Endothelial cell of umbilical vein (primary cell): ENCODE measurements at places on chromosomes 2 and 18.

GRCh38 chr2:6234702-6235101, 542.5 kb downstream of the SOX11 start:
- H3K27me3 ChIP-seq, result no peaks in the 10 kb centered on the region
- H3K36me3 ChIP-seq, result no peaks in the 10 kb centered on the region
- H3K4me1 ChIP-seq, result no peaks in the 10 kb centered on the region
- no peak overlapping the region for H3K4me3 ChIP-seq
- no peak for DNase-seq

GRCh38 chr2:229180658-229181057, 90.4 kb downstream of the PID1 start:
- H3K4me3 ChIP-seq, result no peak overlapping the region
- H3K27ac ChIP-seq, result no peak overlapping the region
- DNase-seq, result peak; percentile 6
- no peaks in the 10 kb centered on the region for H3K36me3 ChIP-seq

- H3K27ac ChIP-seq, result no peak overlapping the region
- H3K4me3 ChIP-seq, result no peak overlapping the region
- DNase-seq, result no peak
- H3K27me3 ChIP-seq, result no peaks in the 10 kb centered on the region
- H3K36me3 ChIP-seq, result peaks cover 29% of the 10 kb centered on the region
These were observed 95.3 kb downstream of the CCDC93 start for GRCh38 chr2:117918608-117919007.

DNA sequence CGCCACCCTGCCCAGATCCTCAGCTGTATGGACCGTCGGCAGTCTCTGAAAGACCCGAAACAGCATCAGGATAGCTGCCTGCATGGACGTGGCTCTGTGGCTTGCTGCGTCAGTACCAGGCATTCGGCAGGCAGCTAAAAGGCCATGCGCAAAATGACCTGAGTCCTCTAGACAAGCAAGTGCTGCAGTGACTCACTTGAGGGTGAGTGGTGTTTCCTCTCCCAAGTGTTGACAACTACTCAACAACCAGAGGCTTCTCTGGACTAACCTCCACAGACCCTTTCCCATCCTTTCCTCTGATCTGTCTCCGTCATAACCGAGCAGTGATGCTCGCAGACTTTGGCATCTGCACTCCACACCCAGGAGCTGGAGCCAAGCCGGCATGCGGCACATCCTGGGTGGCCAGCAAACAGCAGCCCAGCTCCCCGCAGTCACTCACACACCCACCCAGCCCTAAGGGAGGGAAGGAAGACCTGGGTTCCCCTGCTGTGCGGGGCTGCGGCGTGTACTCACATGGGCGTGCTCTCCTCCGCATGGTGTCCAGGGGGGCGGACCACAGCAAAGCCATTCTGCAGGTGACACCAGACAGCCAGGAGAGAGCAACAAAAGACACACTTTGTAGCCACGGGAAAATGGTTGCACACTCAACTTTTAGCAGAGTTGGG, 239.3 kb downstream of the TWIST2 start:
- H3K4me1 ChIP-seq, result no peaks in the 10 kb centered on the region
- no peak for DNase-seq
- H3K36me3 ChIP-seq, result no peaks in the 10 kb centered on the region

DNA sequence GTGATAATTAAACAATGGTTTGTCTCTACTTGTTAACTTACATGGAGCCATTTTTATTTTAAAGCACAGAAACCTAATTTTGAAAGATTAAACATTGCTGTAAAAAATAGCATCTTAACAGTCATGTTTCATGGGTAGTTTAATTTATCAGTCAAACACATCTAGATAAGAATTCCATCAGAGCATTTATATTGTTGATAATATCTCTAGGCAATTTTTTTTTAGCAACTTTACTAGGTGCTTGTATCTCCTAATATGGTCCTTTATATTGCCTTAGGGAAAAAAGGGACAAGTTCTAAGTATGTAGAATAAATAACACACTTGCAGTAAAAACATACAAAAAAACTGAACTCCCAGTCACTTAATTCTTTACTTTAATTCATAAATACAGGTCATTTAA, 863 bp downstream of the CSRNP3 start:
- no peak overlapping the region for H3K4me3 ChIP-seq
- H3K27ac ChIP-seq, result no peak overlapping the region
- no peak for DNase-seq
- no peaks in the 10 kb centered on the region for H3K4me1 ChIP-seq
- H3K36me3 ChIP-seq, result no peaks in the 10 kb centered on the region
- H3K27me3 ChIP-seq, result peaks cover 2% of the 10 kb centered on the region

DNA sequence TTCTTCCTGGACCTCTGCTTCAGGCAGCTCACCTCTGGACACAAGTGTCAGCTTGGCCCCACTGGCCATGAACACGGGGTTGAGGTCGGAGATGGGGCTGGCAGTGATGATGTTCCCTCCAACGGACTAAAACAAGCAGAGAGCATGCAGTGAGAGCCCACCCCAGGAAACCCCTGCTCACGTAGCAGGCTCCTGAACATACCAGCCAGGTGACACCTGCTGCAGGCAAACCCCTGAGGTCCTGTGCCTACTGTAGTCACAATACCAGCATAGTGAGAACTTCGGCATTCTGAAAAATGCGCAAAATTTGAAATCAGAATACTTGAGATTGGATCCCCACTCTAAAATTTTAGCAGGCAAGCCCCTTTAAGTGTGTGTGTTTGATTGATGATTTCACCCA, 32.9 kb downstream of the XDH start:
- no peaks in the 10 kb centered on the region for H3K4me1 ChIP-seq
- H3K27ac ChIP-seq, result no peak overlapping the region
- H3K4me3 ChIP-seq, result no peak overlapping the region
- H3K27me3 ChIP-seq, result no peaks in the 10 kb centered on the region

GRCh38 chr2:153047220-153047619, 328.8 kb downstream of the ARL6IP6 start:
- no peaks in the 10 kb centered on the region for H3K4me1 ChIP-seq
- H3K4me3 ChIP-seq, result no peak overlapping the region
- DNase-seq, result no peak
- no peaks in the 10 kb centered on the region for H3K36me3 ChIP-seq
- H3K27ac ChIP-seq, result no peak overlapping the region
- no peaks in the 10 kb centered on the region for H3K27me3 ChIP-seq

- no peak overlapping the region for H3K27ac ChIP-seq
- H3K27me3 ChIP-seq, result no peaks in the 10 kb centered on the region
- H3K4me3 ChIP-seq, result no peak overlapping the region
- DNase-seq, result no peak
- H3K36me3 ChIP-seq, result peaks cover 33% of the 10 kb centered on the region
These were observed 106.2 kb downstream of the CYRIA start for GRCh38 chr2:16559278-16560067.
